ENCODE measurements at places on chromosomes 6 and 20. TPM values are rescaled to one million over a fixed set of nuclear protein-coding genes. Genes with fewer than 3 reads are reported as not detected.

GRCh38 chr6:72699159-72699558, 77.3 kb downstream of the KCNQ5 start:
- no peaks in the 10 kb centered on the region for H3K27me3 ChIP-seq
- no peak overlapping the region for H3K27ac ChIP-seq
- DNase-seq = no peak

SAMD5 gene
- total RNA-seq = 0.93 TPM

LTB gene
- total RNA-seq = 0.52 TPM

FAM184A gene
- total RNA-seq = 2.0 TPM

TRIM10 gene
- total RNA-seq = not detected

DNA sequence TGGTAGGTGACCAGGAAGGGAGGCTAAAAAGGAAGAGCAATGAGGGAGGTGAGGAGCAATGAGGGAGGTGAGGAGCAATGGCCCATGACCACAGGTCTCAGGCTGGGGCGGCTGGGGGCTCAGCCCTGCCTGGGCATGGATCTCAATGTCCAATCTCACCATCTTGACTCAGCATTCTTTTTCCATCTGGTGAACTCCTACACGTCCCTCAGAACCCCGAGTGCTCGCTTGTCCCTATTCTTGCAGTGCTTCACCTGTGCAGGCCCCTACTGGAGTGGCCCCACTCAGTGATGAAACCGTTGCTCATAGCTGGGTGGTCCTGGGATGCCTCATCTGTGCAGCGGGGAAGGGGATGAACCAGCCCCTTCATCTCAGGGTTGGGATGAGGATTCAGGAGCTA, 16.9 kb upstream of the RBBP8NL start:
- H3K36me3 ChIP-seq = no peaks in the 10 kb centered on the region
- no peaks in the 10 kb centered on the region for H3K4me1 ChIP-seq
- H3K4me3 ChIP-seq = no peak overlapping the region
- H3K27ac ChIP-seq = no peak overlapping the region

DNA sequence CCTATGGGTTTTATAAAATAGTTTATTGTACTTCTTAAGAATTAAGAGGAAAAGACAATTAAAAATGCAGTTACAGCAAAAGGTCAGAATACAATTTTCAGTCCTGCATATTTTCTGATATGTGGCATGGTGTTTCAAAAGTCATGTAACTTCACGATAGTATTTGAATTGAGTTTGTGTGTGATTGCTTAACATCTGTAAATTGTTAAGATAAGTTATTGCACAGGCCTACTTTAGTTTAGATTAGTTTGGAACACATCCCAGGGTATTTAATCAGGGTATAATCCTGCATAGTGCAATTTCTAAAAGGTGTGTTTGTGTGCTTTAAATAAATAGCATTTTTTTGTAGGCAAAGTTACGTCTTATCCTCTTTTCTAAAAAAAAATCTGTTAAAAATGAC, 289.6 kb downstream of the RIMS1 start:
- peak; percentile 2 for DNase-seq
- no peaks in the 10 kb centered on the region for H3K27me3 ChIP-seq
- no peak overlapping the region for H3K4me3 ChIP-seq
- no peaks in the 10 kb centered on the region for H3K4me1 ChIP-seq
- H3K36me3 ChIP-seq = no peaks in the 10 kb centered on the region
- no peak overlapping the region for H3K27ac ChIP-seq

LZTS3 gene
- 12.6 TPM for total RNA-seq

ESR1 gene
- total RNA-seq = 0.05 TPM

SLC17A1 gene
- not detected for total RNA-seq

DNA sequence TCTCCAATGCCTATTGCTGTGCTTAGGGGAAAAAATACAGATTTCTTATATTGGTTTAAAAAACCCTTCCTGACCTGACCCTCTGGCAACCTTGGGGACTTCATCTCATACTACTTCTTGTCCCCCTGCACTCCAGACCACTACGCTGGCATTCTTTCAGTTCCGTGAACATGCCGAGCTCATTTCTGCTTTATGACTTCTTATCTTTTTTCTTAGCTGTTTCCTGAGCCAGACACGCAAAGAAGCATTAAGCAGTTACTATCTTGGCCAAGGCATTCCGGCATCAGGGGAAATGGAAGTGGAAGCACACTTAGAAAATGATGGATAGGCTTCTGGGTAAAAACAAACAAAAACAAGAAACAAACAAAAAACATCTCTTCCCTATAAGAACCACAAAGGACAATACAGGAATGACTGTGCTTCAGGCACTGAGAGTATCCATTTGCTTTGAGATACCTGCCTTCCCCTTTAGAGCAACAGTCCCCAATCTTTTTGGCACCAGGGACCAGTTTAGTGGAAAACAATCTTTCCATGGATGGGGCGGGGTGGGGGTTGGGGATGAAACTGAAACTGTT, 4.4 kb upstream of the CCDC28A start:
- H3K27ac ChIP-seq = no peak overlapping the region
- H3K36me3 ChIP-seq = no peaks in the 10 kb centered on the region
- no peak overlapping the region for H3K4me3 ChIP-seq
- DNase-seq = no peak
- H3K4me1 ChIP-seq = peaks cover 7% of the 10 kb centered on the region

CALHM5 gene
- 1.8 TPM for total RNA-seq

DNA sequence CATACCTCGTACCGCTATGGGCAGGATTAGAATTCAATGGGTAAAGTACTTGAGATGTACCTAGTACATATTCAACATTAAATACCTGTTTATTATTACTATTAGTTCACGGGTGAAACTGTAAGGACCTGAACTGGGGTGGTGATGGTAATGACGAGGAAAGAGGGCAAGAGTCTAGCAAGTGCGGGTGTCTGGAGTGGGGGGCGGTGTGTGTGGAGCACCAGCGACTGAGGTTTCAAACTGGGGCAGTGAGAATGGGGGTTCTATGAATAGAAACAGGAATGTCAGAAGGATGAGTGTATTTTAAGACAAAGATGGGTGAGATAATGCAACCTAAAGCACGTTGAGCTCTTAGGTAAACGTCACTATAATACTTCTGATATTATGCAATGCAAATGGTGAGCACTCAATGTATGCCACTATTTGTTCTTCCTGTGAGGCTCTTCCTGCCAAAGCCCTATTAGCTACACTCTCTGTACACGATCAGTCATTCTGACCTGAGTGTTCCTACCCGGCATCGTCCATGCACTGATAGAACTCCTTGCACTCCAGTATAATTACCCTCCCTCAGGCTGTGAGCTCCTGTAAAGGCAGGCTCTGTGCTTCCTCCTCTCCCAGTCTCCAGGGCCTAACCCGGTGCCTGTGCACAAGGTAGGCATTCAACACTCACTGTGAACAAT, 55.0 kb downstream of the ALDH5A1 start:
- H3K36me3 ChIP-seq = no peaks in the 10 kb centered on the region
- H3K4me3 ChIP-seq = no peak overlapping the region
- H3K27ac ChIP-seq = no peak overlapping the region
- peaks cover 7% of the 10 kb centered on the region for H3K27me3 ChIP-seq
- no peak for DNase-seq
- no peaks in the 10 kb centered on the region for H3K4me1 ChIP-seq

- no peak overlapping the region for H3K27ac ChIP-seq
- H3K27me3 ChIP-seq = peaks cover 2% of the 10 kb centered on the region
- no peaks in the 10 kb centered on the region for H3K4me1 ChIP-seq
- DNase-seq = no peak
- H3K4me3 ChIP-seq = no peak overlapping the region
These were observed 53.6 kb upstream of the E2F3 start for GRCh38 chr6:20348041-20348440.

DNA sequence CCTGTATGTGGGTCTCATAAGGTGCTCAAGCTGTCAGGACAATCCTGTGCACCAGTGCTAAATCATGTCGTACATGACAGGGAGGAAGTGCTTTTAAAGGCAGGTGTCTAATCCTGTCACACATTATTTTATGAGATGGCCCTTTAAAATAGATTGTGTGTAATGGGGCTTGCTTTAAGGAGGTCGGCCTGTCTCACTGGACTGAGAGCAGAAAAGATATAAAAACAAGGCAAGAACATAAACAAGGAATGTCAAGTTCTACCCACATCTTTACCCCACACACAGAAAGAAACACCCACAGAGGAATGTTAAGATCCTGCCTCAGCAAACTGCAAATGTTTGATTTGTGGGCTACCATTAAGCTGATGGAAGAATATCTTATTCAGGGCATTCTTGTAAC, 279.0 kb downstream of the FOXA2 start:
- H3K4me3 ChIP-seq = no peak overlapping the region
- no peak overlapping the region for H3K27ac ChIP-seq
- no peaks in the 10 kb centered on the region for H3K27me3 ChIP-seq

DNA sequence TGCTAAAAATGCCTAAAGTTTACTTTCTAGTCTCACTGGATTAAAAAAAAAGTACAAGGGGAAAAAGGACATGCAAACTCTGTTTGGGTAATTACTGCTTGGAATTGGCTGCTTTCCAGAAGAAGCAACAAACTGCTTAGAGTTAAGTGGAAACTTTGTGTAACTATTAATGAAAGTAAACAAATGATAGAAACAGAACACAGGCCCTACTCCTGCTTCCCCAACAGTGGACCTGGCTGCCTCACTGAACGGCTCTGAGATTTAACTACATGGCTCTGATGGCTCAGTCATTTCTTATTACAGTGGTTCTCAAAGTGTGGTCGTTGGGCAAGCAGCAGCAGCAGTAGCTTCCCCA, 108.5 kb downstream of the MAN1A1 start:
- H3K27ac ChIP-seq = no peak overlapping the region
- H3K4me1 ChIP-seq = peaks cover 5% of the 10 kb centered on the region
- DNase-seq = peak; percentile 17
- no peaks in the 10 kb centered on the region for H3K36me3 ChIP-seq

CGA gene
- total RNA-seq = 2.0 TPM

DNA sequence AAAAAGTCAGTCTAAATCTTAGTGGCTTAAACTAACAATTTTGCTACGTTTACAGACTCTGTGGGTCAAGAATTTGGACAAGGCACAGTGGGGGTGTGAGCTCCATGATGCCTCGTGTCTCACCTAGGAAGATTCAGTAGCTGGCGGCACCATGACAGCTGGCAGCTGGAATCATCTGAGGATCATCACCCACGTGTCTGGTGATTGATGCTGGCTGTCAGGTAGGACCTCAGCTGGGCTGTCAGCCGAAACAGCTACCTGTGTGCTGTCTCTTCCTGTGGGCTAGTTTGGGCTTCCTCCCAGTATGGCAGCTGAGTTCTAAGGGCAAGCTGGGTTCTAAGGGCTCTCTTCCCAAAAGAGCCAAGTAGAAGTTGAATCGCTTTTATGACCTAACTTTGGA, 26.4 kb upstream of the DLGAP4 start:
- no peaks in the 10 kb centered on the region for H3K4me1 ChIP-seq
- no peaks in the 10 kb centered on the region for H3K36me3 ChIP-seq
- no peak for DNase-seq
- H3K27ac ChIP-seq = no peak overlapping the region
- H3K4me3 ChIP-seq = no peak overlapping the region

DNMT3B gene
- total RNA-seq = 5.0 TPM

DNA sequence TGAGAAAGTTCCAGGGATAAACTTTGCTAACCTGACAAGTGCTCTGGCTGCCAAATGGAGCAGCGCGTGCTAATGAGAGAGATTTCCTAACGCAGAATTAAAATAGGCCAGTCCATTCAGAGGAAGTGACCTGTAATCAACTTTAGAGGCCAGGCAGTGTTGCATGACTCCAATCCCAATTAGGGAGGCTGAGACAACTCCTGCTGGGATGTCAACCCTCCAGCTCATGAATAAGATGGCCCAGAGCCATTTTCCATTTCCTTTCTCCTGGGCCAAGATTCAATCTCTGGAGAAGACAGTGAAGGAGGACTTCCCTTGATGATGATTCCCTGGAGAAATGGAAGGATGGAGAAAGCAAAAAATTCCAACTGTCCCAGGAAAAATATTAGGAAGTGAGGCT, 241.5 kb upstream of the RNF24 start:
- no peak overlapping the region for H3K4me3 ChIP-seq
- no peak overlapping the region for H3K27ac ChIP-seq
- no peak for DNase-seq
- no peaks in the 10 kb centered on the region for H3K4me1 ChIP-seq
- peaks cover under 1% of the 10 kb centered on the region for H3K27me3 ChIP-seq

CRISP2 gene
- total RNA-seq = not detected

GRCh38 chr6:35583893-35584688, 71.4 kb upstream of the TULP1 start:
- no peak overlapping the region for H3K4me3 ChIP-seq
- H3K27ac ChIP-seq = no peak overlapping the region
- no peaks in the 10 kb centered on the region for H3K4me1 ChIP-seq
- no peaks in the 10 kb centered on the region for H3K36me3 ChIP-seq
- DNase-seq = peak; percentile 44
- H3K27me3 ChIP-seq = no peaks in the 10 kb centered on the region

DNA sequence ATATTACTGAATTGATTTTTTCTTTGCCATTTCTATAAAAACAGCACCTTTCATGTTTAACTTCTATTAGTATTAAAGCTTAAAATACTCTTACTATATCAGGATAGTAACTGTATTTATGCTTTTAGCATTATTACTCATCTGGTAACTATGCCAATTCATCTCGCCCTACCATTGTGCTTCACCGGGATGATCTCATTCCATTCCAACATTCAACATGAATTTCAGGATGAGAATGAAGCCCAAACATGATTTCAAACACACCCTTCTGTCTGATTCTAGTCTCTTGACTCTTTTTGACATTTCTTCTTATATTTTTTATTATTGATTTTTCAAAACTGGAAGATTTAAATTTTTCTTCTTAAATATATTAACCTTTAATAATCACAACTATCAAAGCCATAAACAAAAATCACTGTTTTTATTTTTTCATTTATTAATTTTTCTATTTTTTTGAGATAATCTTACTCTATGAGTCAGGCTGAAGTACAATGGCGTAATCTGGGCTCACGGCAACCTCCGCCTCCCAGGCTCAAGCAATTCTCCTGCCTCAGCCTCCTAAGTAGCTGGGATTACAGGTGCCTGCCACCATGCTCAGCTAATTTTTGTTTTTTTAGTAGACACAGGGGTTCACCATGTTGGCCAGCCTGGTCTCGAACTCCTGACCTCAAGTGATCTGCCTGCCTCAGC, 46.7 kb downstream of the GJA1 start:
- no peak overlapping the region for H3K4me3 ChIP-seq
- H3K4me1 ChIP-seq = no peaks in the 10 kb centered on the region
- no peaks in the 10 kb centered on the region for H3K27me3 ChIP-seq
- H3K36me3 ChIP-seq = no peaks in the 10 kb centered on the region
- H3K27ac ChIP-seq = peak overlapping the region; percentile 77
- peak; percentile 87 for DNase-seq

SLC22A7 gene
- not detected for total RNA-seq

DNA sequence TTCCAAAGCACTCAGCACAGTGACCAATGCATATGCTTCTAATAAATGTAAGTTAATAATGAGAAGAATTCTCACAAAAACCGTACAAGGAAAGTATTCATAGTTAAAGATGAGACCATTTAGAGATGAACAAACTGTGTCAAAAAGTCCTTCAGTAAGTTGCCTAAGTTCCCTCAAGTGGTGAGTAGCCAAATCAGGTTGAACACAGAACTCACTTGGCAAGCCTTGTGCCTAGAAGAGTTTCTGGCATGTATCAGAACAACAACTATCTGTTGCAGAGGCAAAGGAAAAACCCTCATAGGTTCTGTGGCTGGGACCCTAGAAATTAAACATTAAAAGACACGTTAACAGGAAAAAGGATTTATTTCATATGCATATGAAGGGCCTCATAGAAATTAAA, 129.6 kb upstream of the DOK5 start:
- no peaks in the 10 kb centered on the region for H3K27me3 ChIP-seq
- H3K36me3 ChIP-seq = no peaks in the 10 kb centered on the region
- H3K4me3 ChIP-seq = no peak overlapping the region
- DNase-seq = peak; percentile 31
